ENCODE measurements at places on chromosomes 3 and 15. TPM values are rescaled to one million over a fixed set of nuclear protein-coding genes. Genes with fewer than 3 reads are reported as not detected.
A peak's percentile ranks its signal among the peaks of the same experiment; 100 is the strongest.

DNA sequence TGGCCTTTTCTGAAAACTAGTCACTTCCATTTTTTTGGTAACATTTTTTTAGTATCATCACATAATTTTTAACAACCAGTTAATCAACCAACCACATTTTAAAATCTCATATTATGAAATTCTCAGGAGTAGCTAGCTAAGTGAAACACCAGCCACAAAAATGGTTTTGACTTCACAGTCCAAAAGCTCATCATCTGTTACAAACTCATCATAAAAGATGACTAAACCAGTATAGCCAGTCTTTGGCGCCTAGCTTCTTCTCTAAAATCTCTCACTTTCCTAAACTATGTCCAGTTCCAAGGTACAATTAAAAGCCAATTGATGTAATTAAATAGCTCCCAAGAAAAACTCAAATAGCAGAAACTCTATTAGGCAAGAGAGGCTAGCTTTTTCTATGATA lies 88.2 kb upstream of the ZNF385D start:
- no peak for DNase-seq

GRCh38 chr15:35755237-35755802 lies 209.4 kb upstream of the DPH6 start:
- no peak for DNase-seq

- no peak for DNase-seq
Measured at GRCh38 chr3:133293397-133294110, 106.3 kb upstream of the BFSP2 start.

The WDR93 gene
- not detected for total RNA-seq

The GMPPB gene
- 12.0 TPM for total RNA-seq

DNA sequence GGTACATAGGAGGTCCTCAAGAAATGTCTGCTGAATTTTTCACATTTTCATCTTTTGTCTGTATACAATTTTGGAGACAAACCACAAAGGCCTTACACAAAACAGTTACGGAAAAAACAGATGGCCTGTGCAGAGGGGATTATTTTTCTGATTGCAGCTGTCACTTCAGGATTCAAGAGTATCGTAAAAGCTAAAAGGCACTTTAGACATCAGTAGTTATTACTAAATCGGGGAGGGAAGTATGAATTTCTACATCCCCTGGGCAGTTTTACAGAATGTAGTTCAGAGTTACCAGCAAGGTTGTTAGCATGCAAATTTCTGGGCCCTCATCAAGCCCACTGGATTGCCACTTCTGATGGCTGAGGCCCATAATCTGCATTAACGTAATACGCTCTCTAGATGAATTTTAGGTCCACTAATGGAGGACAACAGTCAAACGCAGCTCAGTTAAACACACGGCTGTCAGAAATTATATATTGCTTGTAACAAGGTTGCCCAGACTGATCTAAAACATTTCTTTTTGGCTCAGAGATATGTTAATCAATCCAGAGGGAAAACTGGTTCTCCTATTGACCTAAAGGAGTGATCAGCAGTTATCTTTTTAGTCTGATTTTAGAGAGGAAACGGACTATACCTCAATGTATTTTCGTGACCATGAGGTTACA lies 1.1 kb downstream of the RIOX2 start:
- no peak for DNase-seq

DNA sequence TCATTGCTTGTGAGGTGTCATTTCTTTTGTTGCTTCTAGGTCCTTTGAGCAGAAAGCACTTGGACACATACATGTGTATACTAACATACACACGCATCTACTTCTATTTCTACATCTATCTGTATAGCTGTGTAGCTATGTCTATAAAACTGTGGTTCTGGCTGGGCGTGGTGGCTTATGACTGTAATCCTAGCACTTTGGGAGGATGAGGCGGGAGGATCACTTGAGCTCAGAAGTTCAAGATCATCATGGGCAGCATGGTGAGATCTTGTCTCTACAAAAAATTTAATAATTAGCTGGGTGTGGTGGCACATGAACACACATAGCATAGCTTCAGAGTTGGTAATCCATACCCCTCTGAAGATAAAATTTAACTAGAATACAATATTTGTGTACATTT lies 65.0 kb upstream of the MAGI1 start:
- no peak for DNase-seq

DNA sequence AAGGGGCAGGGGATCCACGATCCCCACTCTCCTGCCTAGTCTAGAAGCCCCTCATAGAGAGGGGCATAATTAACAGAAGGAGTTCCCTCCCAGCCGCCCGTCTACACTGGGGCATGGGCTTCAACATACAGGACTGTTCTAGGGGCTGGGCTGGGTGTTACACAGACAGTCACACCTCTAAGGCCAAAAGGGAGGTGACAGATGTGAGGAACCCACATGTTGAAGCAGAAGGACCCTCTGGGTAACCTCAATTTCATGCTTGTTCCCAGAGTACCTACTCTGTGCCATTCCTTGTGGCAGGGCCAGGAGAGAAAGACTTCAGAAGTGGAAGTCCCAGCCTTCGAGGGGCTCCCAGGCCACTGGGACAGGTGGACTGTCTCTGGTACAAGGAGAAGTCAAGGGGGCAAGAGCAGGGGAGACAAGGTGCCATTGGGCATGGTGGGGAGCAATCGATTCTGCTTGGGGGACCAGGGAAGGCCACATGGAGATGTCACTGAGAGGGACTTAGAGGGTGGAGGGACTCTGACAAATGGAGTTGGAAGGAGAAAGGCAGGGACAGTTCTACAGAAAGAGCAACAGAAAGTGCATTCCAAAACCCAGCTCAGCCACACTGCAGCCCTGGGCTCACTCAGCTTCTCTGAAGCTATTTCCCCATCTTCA lies 71.3 kb downstream of the CPN2 start:
- DNase-seq, result peak; percentile 36

DNA sequence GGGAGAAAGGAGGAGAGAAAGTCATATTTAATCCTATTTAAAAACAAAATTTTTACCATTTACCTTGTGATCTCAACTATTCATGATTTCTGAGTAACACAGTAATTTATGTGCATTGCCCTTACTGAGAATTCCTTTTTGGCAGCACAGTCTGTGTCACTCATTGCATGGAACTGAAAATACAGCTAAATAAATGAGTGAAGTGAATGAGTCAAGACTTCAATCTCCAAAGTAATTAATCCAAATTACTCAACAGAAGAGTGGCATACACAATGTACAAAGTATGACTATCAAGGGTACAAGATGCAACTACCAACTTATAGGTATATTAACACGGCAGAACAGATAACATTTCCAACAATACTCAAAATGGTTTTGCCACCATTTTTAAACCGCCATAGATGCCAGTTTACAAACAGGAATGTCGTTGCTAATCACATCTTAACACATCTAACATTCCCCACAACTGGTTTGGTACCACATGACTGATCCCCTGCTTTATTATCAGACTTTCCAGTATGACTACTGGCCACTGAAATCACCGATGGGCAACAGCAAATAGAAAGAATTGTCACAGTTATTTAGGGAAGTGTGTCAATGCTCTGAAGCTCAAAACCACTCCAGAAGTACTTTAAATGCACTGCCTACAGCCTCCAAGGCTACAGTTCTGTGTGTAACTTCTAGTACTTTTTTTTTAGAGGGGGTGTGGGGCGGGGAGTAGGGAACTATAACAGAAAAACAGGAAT lies 410.4 kb downstream of the SHQ1 start:
- DNase-seq, result no peak

DNA sequence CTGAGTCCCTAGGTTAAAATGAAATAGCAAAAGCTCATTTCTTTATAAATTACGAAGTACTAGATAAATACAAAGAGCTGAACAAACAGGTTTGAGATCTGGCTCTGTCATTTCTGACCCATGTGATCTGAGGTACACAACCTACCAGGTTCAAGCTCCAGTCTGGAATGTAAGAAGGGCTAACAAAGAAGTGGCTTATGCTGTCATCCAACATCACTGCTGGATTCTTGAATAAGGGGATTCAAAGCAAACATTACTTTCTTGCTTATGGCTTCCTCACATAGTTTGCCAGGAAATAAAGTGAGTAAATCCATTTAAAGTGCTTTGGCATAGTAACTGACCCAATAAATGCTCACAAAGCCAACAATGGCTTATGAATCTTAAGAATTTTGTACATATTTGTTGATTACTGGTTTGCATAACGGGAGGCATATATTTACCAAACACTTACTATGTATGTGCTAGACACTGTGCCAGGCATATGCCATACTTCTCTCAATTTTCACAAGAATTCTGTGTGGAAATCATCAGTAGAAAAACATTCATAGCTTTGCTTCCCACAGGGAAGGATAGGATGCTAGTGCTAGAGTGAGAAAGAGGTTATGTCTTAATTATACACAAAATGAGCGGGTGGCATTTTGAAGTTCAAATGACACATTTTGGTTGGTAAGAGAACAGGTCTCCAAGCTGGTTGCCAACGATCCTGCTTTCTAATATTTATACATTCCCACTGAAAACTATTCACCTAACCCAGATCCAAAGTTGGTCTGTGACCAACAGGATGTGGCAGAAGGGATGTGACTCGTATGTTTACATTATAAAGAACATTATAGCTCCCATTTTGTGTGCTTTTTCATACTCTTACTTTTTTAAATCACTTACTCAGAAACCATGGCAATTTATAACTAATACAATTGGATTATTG lies 38.7 kb upstream of the CSPG5 start:
- DNase-seq, result no peak

DNA sequence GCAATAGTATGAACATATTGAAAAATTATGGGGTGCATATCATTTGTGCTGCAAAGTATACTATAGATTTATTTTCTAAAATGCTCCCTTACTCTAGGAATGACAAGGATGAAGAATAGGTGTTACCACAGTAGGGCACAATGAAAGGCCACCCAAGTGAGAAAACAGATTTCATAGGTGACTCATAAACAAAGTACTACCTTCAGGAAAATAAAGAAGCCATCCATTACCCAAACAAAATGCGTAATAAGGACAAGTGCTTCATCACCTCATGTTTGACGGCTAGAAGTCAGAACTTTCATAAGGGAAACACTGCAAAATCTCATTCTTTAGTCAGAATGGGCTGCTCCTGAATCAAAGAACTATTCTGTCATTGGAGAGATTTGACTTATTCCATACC lies 116.6 kb downstream of the MFSD1 start:
- DNase-seq, result no peak

The VEPH1 gene
- total RNA-seq, result 0.48 TPM

DNA sequence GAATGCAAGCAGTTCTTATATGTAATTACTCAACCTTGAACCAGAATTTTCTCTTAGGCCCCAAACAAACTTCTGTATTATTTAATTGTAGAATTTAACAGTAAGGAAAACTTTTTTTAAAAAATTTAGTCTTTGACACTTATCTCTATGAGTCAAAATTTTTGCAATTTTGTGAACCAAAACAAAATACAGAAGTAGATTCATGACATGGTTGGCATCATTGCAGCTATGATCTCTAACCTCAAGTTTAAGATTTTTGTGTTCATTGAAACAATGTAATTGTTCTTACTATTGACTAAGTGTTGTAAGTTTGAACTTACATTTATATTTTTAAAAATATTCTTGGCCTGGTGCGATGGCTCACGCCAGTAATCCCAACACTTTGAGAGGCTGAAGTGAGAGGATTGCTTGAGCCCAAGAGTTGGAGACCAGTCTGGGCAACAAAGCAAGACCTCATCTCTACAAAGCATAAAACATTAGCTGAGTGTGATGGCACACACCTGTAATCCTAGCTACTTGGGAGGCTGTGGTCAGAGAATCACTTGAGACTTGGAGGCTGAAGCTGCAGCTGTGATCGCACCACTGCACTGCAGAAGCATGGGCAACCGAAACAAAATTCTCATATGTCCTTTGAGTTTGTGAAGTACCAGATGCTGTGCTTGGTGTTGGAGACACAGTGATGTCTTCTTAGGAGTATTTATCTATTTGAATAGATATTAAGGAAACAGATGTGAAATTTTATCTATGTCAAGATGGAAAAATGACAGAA lies 39.7 kb downstream of the STT3B start:
- no peak for DNase-seq

The XIRP1 gene
- total RNA-seq, result 1,274 TPM

DNA sequence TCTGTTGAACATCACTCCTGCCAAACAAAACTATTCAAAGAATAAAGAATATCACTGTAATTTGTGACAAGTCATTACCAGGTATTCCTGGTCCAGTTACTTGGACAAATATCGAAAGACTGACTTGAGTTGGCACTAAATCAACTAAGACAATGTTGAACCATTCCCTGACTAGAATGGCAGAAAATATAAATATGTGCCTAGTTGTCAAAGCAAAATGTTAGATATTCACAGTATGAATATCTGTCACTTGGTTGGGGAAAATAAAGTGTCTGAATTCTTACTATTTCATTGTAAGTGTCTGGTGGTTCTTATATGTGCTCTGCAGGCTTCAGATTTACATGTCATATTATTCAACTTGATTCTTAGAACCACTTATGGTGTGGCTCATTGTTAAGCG lies 470.2 kb downstream of the NAALADL2 start:
- no peak for DNase-seq

The ZKSCAN7 gene
- 3.4 TPM for total RNA-seq

DNA sequence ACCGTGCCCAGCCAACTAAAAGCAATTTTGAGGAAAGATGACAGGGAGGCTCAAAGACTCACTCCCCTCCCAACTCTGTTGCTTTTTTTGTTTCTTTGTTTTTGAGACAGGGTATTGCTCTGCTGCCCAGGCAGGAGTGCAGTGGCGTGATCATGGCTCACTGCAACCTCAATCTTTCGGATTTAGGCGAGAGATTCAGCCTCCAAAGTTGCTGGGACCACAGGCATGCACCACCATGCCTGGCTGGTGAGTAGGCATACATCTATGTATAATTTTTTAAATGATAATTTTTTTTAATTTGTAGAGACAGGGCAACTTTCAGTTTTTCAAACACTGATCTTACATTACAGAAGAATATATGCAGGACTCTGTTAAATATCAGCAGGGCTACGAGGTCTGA lies 15.8 kb upstream of the THUMPD3 start:
- DNase-seq, result no peak

GRCh38 chr15:49060710-49061495 lies 14.7 kb upstream of the SECISBP2L start:
- DNase-seq, result no peak

GRCh38 chr3:158105710-158106253 lies 438 bp downstream of the SHOX2 start:
- DNase-seq, result no peak

DNA sequence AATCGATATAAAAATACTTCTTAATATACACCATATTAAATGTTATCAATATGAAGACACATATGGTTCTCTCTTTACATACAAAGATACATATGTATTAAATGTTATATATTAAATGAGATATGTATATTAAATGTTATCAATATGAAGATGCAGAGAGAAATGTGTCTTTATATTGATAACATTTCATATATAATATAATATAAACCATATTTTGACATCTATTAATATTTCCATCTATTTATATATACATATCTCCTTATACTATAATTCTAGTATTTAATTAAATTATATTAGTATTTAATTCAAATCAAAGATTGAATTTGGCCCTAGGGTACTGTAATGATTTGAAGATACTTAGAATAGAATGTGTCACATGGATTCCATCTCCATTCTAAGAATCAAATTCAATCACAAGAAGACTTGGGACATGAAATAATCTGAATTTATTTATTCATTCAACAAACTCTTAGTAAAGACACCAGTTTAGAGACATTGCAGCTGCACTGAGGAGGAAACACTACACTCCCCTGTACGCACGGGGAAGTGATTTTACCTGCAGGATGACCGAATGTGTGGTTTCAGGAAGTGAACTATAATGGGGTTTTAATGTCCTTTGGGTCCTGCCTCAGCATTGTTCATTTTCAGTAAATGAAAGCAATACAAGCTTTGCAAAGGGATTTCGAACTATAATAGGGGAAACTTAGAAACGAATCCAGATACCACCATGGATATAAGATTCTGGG lies 365.1 kb downstream of the MECOM start:
- DNase-seq, result no peak

- DNase-seq, result no peak
Measured at GRCh38 chr3:61029194-61029593, 222.1 kb downstream of the FHIT start.
